ENCODE measurements at places on chromosomes 6 and 20.

DNA sequence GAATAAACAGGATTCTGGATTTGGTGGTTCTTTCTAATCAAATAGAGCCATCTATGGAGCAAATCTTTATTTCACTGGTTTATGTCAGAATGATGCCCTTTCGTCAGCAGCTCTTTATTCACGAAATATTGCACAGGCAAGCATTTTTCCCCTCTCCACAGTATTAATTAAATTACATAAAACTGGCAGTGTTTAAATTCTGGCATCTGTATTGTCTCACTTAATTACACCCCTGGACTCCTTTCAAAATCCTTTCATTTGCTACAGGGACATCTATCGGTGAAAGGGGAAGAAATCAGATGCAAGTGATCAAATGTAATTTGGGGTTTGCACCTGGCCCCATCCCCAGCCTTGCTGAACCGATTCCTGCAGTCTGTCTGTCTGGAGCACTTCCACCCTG is 801.9 kb downstream of the QKI start:
- DNase-seq = no peak

- DNase-seq = peak; percentile 64
These were observed 586.3 kb downstream of the HTR1B start for GRCh38 chr6:76876922-76877553.

GRCh38 chr6:101645770-101646169 is 252.3 kb downstream of the GRIK2 start:
- no peak for DNase-seq

DNA sequence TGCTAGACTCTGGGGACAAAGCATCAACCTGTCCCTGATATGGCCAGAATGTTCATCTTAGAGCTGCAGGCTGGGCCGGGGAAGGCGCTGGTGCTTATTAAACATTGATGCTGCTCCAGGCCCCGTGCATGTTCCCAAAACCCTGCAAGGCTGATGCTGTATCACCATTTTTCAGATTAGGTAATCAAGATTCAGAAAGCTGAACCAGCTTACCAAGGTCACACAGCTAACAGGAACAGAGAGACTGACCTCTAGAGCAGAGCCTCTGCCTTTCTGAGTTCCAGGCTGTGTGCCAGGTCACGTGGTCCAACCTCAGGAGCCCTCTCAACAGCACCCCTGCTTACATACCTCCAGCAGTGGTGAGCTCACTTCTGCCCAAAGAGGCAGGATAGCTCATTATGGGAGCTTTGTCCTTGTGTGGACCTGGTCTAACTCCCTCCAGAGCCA is 16.1 kb upstream of the VSTM2L start:
- no peak for DNase-seq

- DNase-seq = no peak
These were observed 28.8 kb downstream of the PTPRT start for GRCh38 chr20:43160941-43161340.

- peak; percentile 3 for DNase-seq
These were observed 47.2 kb upstream of the PLCB4 start for GRCh38 chr20:9021699-9022098.

- no peak for DNase-seq
These were observed 91.5 kb upstream of the GCM1 start for GRCh38 chr6:53240139-53240538.

GRCh38 chr6:149544646-149545257 is 1.1 kb downstream of the PPIL4 start:
- DNase-seq = no peak

GRCh38 chr6:53058388-53059195 is 6.6 kb upstream of the FBXO9 start:
- no peak for DNase-seq

GRCh38 chr6:43054206-43054943 is 724 bp upstream of the CUL7 start:
- DNase-seq = no peak

DNA sequence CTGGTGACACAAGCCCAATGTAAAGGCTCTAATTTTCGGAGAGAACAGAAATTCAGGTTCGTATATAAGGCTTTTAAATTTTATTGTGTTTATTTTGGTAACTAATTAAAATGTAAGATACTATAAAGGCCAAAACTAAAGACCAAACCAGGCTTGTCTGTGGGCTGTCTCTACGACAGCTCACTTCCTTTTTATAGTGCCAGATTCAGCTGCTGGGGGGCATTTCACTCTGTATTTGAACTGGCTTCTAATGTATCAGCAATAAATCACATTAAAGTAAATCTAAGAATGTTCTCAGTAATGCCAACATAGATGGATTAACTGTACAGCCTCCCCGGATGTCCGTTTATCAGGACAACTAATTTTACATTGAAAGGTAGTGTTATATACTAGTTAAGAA is 31.1 kb upstream of the STXBP5 start:
- DNase-seq = no peak

GRCh38 chr6:148451690-148452089 is 109.1 kb downstream of the SASH1 start:
- DNase-seq = no peak

GRCh38 chr6:146770965-146771735 is 172.4 kb downstream of the ADGB start:
- no peak for DNase-seq

- DNase-seq = no peak
These were observed 850 bp upstream of the HECA start for GRCh38 chr6:139134064-139134395.

DNA sequence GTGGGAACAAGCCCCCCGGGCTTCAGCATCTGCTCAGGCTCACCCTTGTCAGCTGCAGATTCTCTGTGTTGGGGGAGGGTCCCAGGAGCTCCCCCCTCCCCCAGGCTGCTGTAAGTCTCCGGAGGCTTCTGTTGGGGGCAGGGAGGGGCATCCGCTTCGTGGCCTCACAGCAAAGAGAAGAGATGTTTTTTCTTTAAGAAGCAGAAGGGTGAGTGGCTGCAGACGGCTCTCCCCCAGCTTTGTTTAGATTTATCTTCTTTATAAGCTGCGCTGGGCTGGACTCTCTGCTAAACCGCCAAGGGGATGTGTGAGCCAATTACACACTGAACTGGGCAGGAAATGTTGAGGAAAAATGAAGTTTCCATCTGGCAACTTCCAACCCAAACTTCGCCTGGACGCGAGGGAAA is 48.7 kb upstream of the GATA5 start:
- DNase-seq = no peak

DNA sequence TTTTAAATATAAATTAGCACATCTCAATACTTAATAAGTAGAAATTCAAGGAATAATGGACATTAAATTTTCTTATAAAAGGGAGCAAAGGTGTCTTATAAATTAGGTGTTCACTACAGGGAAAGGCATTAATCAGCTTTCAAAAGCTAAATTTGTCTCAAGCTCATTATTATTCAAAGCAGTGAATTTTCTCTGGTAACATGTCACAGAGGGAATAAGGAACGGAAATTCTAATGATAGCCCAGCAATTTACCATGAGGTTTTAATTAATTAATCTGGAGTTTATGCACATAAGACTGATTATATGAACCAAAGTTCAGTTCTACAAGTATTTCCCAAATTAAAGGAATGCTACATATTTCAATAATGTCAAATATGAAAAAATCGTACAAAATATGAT is 15.4 kb upstream of the GJE1 start:
- DNase-seq = no peak

DNA sequence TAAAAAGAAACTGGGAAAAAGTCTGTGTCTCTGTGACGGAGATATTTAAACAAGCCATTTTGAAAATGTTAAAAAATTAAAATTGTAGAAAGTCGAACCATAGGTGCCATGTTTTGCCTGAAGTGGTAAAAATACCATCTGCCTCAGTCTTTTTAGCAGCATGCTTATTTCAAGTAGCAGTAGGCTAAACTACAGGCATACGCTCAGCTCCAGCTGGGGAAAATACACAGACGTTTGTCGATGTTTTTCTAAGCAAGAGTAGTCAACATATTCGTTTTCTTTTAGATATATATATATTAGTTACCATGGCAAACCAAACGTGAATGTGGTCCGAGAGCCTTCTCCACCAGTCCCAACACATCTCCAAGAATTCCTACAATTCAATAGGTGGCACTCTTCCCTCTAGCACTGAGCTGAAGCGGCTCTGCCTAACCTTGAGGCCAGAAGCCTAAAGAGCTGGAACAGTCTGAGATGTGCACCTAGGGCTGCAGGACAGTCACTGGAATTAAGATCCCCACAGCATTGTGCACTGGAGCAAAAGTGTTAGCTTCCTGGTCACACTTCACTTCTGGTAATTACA is 70.2 kb upstream of the BEND3 start:
- no peak for DNase-seq

- no peak for DNase-seq
These were observed 45.9 kb upstream of the MC3R start for GRCh38 chr20:56202493-56203077.

GRCh38 chr6:42279144-42279781 is 61.6 kb upstream of the MRPS10 start:
- peak; percentile 67 for DNase-seq

GRCh38 chr6:138225953-138226352 is 7.7 kb upstream of the PBOV1 start:
- DNase-seq = no peak

- DNase-seq = peak; percentile 96
These were observed 26.3 kb upstream of the TFAP2A start for GRCh38 chr6:10441004-10441654.

DNA sequence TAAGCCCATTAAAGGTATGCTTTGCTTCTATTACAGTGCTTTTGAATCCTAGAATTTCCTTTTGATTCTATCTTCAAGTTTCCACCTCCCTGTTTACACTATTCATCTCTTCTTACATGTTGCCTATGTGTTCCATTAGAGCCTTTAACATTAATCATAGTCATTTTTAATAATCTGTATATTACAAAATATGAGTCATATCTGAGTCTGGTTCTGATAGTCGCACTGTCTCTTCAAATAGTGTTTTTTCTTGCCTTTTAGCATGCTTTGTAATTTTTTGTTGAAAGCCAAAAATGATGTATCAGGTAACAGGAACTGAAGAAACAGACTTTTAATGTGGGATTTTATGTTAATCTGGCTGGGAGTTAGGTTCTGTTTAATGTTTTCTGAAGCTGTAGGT is 68.4 kb downstream of the DNAAF9 start:
- DNase-seq = no peak

DNA sequence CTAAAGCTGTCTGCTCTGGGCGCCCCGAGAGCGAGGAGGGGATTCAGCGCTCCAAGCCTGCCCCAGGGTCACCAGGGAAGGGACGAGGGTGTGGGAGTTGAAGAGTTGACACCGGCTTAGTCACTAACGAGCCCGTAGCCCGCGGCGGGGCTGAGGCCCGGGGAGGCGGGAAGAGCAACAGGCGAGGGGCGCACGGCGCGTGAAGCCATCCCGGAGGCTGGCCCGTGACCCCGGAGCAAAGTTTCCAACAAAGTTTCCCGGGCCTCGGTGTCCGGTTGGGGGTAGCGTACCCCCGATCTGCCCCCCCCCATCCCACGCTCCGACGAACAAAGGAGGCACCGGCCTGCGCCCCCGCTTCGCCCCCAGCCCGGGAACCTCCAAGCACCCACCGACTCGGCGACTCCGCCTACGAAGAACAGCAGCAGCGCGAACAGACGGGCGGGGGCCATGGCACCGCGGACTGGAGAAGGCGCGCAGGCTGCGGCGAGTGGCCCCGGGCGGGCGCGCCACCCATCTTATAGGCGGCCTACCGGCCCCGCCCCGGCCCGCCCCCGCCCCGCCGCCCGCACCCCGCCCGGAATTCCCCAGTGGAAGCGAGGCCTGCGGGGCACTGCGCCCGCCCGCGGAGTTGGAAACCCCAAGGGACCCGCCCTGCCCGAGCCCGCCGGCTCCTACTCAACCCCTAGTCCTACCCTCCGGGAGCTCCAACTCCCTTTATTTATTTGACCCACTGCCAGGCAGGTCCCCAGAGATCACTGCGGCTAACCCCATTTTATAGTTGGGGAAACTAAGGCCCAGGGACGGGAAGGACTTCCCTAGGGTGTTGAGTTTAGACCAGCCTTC is at the start of gene SDC4:
Gene SDC4 (minus strand): TSS at position 489 of the 843 bp plus-strand sequence. CDS start 40 bp downstream, at position 449.
- DNase-seq = peak; percentile 80

Measured in PC-9 (cell line).